Right ventricle myocardium inferior (tissue), 1 donor: ENCODE measurements at places on chromosomes 3 and 15. TPM values are rescaled to one million over a fixed set of nuclear protein-coding genes. Genes with fewer than 3 reads are reported as not detected.

DNA sequence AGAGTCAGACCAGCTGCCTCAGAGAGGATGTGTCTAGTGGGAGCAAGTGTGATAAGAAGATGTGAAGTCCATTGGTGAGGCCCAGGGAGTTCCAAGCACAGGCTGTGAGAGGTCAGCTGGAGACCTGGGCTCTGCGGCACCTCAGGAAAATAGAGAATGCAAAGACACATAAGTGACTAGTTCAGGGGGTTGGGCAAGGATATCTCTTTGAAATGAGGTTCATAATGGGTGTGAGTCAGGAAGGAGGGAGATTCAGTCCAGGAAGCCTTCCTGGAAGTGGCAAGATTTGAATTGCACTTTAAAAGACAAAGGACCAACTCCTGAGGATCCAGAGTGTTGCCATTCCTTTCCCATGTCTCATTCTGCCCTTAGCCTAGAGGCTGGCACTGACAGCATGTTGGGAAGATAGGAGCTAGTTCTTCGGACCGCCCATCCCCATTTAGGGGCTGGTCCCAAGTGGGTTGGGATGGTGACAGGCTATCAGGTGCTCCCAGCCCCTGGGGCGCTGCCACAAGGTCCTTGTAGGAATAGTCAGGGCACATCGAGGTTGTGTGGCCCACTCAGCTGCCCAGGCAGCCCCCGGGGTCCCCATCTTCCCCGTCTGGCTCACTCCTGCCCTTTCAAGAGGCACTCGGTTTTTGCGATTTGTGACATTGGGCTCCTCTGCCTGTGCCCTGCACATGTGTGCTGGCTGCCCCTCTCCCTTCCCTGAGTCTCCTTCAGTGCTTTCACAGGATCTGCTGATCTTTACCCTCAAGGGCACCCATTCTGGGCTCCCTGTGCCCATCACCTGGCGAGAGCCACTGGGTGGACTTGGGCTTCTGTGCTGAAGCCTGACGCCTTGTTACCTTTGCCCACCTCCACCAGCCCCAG is 23.7 kb downstream of the ESYT3 start:
- DNase-seq = no peak

The CSPG5 gene
- 0.35 TPM for total RNA-seq

The CTXND1 gene
- 1.7 TPM for total RNA-seq

GRCh38 chr3:45355351-45355750 is 33.0 kb upstream of the LARS2 start:
- no peak for DNase-seq

The BLM gene
- total RNA-seq = 26.6 TPM

The CATSPER2 gene
- 0.54 TPM for total RNA-seq

The MYNN gene
- 12.2 TPM for total RNA-seq

GRCh38 chr3:13866041-13866965 is 13.6 kb downstream of the WNT7A start:
- DNase-seq = no peak

- DNase-seq = peak; percentile 56
Measured at GRCh38 chr3:125957674-125958510, 11.1 kb upstream of the ROPN1B start.

GRCh38 chr3:125123451-125124305 is 67.9 kb upstream of the HEG1 start:
- DNase-seq = no peak

DNA sequence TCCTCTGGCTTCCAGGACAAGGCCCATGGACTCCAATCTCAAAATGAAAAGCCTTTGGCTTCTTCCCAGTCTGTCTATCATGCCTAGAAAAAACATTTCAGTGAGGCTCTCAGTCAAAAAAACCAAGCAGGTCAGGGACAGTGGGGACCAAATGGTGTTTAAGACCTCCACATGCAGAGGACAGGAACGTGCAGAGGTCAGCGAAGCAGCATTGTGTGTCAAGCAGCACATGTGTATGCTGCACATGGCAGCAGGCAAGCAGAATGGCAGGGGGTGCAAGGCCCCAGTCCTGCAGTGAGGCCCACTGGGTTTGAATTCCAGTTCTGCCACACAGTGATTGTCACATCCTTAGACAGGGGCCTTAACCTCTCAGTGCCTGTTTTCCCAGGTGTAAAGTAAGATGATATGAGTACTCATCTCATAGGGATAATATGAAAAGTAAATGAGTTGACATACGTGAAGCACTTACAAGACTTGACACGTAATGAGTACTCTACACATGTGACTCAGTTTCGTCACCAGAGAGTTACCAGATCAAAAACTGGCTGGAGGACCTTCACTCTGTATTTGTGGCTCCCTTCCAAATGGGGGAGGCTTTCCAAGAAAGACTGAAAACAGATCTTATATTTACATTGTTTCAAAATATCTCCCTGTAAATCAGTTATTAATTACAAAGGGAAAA is 11.2 kb downstream of the STIMATE start:
- DNase-seq = no peak

The CLDN11 gene
- total RNA-seq = 2.7 TPM

The CP gene
- total RNA-seq = 3.4 TPM

GRCh38 chr15:98955961-98956723 is 51.5 kb downstream of the PGPEP1L start:
- no peak for DNase-seq

The RAB5A gene
- total RNA-seq = 48.2 TPM

The APBA2 gene
- 2.0 TPM for total RNA-seq

DNA sequence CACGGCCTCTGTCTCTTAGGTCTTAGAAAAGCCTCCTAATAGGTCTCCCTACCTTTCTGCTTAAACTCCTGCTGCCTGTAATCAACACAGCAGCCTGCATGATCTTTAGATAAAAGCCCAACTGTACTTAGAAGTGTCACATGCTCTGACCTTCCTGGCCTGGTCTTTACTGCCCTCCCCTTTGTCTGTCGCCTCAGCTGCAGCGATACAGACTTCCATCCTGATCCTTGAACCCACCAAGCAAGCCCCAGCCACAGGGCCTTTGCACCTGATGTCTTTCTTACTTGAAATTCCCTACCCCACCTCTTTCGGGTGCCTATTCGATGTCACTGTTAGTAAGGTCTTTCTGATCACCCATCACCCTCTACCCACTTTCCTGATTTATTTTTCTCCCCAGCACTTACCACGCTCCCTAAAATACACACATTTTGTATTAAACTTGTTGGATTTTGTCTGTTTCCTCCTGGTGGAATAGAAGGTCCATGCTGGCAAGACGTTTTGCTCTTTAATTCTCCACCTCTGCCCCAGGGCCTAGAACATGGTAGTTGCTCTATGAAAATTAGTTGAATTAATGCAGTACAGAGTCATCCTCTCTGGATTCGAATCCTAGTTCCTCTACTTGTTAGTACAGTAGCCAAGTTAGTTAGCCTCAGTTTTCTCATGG is 51.1 kb downstream of the AQP9 start:
- no peak for DNase-seq

- DNase-seq = no peak
Measured at GRCh38 chr15:48667701-48668100, 22.2 kb upstream of the FBN1 start.

GRCh38 chr15:32942401-32942841 is 224.6 kb downstream of the GREM1 start:
- no peak for DNase-seq

- DNase-seq = no peak
Measured at GRCh38 chr3:133058243-133058642, 20.1 kb downstream of the TMEM108 start.

DNA sequence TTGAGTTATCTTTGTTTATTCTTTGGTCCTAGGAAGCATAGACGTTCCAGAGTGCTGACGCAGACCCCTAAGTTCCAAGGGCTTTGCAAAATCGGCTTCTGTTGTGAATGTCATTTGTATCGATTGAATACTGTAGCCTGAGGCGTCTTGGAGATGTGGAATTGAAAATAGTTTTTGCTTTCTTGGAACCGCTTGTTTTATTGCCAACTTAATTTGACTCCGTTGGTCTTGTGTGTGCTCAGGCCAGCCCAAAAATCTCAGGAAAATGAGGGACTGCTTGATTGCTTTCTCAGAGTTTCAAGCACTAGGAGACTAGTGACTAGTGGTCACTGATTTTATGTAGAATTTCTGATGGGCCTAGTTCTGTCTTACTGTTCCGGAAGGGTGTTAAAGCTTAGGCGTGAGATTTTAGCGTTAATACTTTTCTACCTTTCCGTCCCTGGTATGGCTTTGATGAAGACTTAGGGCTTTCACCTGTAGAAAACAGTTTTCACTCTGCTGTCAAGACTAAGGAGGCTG is 263 bp upstream of the UTS2B start:
- no peak for DNase-seq

The MDFIC2 gene
- not detected for total RNA-seq

- DNase-seq = no peak
Measured at GRCh38 chr3:171809611-171809860, 747 bp downstream of the PLD1 start.

GRCh38 chr3:105140899-105141367 is 225.8 kb upstream of the ALCAM start:
- DNase-seq = no peak

DNA sequence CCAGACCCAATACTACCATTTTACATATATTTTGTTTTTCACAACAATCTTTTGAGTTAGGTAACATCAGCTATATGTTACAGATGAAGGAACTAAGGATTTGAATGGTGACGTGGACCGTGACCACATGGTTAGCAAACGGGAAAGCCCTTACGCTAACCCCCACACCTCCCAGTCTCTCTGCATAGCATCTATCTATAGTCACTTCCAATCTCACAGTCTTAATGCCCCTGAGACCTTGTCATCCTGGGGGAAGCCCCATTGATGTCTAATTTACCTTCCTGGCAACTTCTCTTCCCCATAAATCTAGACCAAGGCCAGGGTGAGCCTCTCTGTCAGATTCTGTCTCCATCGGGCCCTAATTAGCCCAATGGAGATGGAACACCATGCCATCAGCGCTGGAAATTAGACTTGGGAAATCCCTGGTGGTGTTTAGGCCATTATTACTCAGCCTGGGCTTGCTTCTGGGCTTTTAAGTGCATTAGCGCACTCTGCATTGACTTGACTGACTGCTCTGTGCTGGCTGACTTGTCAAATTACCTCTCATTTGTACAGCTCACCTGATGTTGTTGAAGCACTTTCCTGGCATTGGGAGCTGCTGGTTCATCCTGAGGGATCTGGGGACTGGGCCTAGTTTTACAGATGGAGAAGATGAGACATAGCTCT is 34.0 kb upstream of the SH3GL3 start:
- no peak for DNase-seq

GRCh38 chr3:173932624-173933023 is 535.1 kb downstream of the NLGN1 start:
- no peak for DNase-seq

DNA sequence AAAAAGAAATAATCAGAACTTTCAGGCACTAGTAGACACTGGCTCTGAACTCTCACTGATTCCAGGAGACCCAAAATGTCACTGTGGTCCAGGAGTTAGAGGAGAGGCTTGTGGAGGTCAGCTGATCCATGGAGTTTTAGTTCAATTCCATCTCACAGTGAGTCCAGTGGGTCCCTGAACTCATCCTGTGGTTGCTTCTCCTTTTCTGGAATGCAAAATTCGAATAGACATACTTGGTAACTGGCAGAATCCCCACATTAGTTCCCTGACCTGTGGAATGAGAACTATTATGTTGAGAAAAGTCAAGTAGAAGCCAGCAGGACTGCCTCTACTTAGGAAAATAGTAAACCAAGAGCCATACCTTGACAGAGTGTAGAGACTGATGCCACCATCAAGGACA is 87.3 kb upstream of the OXTR start:
- no peak for DNase-seq

- DNase-seq = no peak
Measured at GRCh38 chr15:41946970-41947369, 25.4 kb downstream of the EHD4 start.
